Neuronal stem cell (in vitro differentiated cells): ENCODE measurements at places on chromosomes 5 and 9.

DNA sequence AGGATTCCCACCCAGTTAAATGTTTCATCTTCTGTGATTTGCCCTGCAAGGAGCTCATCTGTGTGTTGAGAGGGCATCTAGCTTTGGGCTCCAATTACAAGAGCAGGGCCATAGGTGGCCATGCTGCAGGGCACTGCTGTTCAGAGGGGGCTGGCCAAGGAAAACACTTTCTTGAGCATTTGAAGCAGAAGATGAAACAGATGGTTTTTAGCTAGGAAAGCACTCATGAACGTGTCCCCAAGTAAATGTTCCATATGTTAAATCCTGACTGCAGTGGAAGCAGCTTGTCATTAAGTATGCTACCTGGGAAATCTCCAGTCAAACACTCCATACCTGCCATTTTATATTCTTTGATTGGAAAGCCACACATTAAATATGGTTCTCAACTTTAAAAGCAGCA, 176.6 kb downstream of the FBXL7 start:
- DNase-seq: no peak

DNA sequence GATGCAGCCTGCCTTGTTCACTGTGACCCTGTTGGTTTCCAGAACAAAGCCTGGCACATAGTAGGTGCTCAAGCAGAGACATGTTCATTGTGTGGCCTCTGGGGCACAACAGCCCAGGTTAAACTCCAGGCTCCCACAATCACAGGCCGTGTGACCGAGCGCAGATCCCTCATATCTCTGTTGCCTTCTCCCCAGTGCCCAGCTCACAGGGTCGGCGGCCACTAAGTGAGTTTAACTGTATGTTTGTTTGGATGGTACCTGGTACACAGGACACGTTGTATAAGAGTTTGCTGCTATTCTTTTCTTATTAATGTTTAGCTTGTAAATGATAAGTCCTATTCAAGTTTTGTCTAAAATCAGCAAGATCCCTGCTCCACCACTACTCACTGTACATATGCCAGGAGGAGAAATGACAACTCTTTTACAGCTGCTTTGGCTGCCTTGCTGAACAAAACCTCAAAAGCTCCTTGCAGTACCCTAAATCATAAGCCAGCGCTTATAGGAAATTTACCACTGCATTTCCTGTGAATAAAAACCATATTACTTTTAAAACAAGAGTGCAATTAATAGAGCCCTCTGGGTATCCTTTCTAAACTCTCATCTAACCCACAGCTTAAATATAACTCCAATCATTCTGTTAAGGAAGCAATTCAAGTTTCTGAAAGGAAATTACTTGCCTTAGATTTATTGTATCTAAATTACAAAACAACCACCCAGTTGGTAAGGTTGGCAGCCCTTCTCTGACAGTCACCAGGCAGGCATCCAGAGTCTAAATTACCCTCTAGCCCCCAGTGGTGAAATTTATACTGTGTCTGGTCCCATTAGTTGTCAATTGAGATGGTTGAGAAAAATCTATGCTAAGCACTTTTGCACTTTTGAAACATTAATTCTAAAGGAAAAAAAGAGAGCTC, 379.4 kb downstream of the SEMA5A start:
- DNase-seq: no peak

DNA sequence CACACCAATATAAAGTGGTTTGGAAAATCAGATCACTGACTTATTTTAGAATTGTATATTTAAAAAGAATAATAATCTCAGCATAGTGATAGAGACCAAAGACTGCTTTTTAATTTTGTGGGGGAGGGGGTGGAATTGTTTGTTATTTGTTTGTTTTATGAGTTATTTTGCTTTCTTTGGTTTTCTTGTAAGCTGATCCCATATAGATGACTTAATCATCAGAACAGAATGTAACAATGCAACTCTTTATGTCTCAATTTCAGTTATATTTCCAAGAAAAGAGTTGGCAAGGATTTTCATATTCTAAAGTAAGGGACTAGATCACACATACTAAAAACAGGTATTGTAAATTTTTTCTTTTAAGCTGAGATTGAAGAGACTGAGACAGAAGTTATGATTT, 984.9 kb downstream of the TLE4 start:
- no peak for DNase-seq

- DNase-seq: no peak
These were observed 9.6 kb downstream of the MTMR12 start for GRCh38 chr5:32302835-32303754.

- DNase-seq: no peak
These were observed 1.9 kb downstream of the SDHA start for GRCh38 chr5:219991-220390.
